Occipital lobe (tissue), 3 donors: ENCODE measurements at places on chromosomes 2 and 18. TPM values are rescaled to one million over a fixed set of nuclear protein-coding genes. Genes with fewer than 3 reads are reported as not detected.
A peak's percentile ranks its signal among the peaks of the same experiment; 100 is the strongest.

DNA sequence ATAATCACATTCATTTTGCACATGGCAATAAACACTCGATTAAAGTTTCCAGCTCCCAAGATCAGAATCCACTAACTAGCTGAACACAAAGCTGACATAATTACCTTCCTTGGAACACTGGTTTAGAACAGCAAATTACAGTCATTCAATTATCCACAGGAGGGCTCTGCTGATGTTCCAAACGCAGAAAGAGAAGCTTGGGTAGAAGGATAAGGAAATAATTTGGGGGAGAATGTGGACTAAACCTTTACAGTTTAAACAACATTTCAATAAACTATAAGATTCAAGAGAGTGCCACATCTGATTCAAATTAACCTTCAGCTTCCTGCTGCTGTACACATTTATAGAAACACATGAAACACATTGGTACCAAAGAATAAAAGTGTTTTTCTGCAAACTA is 67.8 kb upstream of the ARL4C start:
- no peak for DNase-seq

- DNase-seq = no peak
Observed at GRCh38 chr2:234676783-234677450, 180.0 kb upstream of the ARL4C start.

GRCh38 chr2:197873293-197873701 is 68.9 kb downstream of the PLCL1 start:
- DNase-seq = peak; percentile 53

DNA sequence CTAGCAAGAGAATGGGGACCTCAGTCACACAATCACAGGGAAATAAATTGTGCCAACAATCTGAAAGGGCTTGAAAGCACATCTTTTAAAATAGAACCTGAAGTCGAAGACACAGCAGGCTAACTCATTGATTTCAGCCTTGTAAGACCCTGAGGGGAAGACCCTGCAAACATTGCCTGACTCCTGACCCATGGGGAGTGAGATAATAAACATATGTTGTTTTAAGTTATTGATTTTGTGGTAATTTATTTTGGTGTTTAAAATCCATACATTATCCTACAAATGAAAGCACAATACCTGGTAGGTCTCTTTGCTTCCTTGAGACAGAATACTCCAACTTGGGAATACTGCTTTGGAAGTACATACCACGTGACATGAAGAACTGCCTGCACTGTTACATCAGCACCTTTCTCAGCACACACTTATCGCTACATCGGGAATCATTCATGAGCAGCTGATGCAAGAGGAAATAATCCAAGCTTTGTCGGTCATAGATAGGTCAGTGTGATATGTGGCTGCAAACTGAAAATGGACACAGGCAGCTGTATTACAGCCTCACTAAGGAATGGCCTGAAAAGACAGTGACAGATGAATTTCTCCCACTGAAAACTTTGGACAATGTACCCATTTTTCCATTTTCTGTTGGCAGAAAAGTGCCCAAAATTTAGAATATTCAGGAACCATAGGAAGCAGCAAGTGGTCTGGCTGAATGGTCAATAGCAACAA is 494.5 kb upstream of the MAP2 start:
- no peak for DNase-seq

- DNase-seq = no peak
Observed at GRCh38 chr2:128412181-128412871, 93.7 kb upstream of the HS6ST1 start.

DNA sequence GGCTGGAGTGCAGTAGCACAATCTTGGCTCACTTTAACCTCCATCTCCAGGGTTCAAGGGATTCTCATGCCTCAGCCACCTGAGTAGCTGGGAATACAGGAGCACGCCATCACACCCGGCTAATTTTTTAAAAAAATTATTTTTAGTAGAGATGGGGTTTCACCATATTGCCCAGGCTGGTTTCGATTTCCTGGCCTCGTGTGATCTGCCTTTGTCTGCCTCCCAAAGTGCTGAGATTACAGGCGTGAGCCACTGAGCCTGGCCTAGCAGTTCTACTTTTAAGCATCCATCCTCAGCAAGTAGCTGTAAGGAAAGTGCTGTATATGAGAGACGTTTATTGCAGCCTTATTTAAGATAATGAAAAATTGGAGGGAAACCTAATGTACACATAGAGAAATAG is 79.7 kb downstream of the ZDBF2 start:
- DNase-seq = no peak

GRCh38 chr2:105187531-105187930 is 54.0 kb upstream of the GPR45 start:
- DNase-seq = no peak

CFC1 gene
- total RNA-seq = not detected

GRCh38 chr2:11446733-11447248 is 19.2 kb downstream of the E2F6 start:
- DNase-seq = peak; percentile 38

GRCh38 chr2:43074052-43074451 is 152.4 kb downstream of the ZFP36L2 start:
- DNase-seq = no peak

GGCX gene
- total RNA-seq = 32.6 TPM

- DNase-seq = no peak
Observed at GRCh38 chr18:24672165-24672941, 211.9 kb downstream of the HRH4 start.

- no peak for DNase-seq
Observed at GRCh38 chr2:33133454-33133952, 186.8 kb downstream of the LTBP1 start.

DNA sequence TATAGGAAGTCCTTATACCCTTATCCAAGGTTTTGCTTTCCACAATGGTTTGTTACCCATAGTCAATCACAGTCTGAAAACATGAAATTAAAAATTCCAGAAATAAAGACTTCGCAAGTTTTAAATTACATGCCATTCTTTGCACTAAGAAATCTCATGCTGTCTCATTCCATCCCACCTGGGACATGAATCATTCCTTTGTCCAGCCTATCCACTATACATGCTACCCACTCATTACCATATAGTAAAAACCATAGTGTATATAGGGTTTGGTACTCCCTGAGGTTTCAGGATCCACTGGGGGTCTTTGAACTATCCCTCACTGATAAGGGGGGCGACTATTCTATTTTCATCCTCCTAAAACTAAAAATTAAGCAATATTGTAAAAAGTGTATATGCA is 17.0 kb downstream of the SP3 start:
- DNase-seq = no peak

SP5 gene
- total RNA-seq = 0.78 TPM

DNA sequence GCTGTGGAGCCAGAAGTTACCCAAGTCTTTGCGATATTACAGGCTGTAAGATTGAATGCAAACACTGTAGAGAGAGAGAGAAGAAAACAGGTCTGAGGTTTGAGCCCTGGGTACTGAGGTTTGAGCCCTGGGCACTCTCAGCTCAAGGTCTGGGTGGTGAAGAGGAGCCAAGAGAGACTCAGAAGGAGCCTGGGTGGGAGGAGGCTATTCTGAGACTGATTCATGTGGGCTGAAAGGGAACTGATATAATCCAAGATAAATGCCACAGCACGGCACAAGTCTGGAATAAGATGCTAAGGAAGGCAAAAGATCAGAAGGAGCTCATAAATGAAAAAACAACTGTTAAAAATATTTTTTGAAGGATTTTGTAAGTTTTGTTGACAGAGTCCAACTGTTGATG is 407.6 kb upstream of the HS6ST1 start:
- no peak for DNase-seq

DNA sequence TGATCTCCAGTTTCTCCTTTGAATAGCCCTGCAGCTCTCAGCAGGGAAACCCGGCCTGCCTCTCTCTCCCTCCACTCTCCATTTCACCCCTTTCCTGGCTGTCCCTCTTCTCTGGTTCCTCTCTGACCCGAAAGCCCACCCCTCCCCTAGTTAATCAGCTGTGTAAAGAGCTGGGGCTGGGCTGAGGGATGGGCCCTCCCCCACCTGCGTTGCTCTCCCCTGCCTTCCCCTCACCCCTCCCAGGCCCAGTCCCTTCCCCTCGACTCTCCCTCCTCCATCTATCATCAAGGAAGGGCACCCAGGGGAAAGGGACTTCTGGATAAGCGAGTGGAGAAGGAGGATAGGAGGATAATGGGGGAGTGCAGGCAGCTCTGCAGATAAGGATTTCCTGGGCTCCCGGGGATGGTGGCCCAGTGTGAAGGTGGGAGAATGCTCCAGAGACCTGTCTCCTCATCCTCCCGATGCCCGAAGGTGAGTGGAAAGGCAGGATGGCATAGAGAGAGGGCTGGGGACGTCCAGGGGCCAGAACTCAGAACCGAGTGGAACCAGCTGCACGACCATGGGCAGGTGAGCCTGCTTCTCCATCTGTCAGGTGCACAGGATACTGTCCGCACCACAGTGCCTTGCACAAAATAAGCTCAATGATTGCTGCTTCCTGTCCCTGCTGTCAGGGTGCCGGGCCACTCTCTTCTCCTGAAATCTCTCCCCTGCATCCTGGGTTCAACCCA is 12.0 kb downstream of the SLC30A3 start:
- no peak for DNase-seq

LCT gene
- total RNA-seq = not detected

DNA sequence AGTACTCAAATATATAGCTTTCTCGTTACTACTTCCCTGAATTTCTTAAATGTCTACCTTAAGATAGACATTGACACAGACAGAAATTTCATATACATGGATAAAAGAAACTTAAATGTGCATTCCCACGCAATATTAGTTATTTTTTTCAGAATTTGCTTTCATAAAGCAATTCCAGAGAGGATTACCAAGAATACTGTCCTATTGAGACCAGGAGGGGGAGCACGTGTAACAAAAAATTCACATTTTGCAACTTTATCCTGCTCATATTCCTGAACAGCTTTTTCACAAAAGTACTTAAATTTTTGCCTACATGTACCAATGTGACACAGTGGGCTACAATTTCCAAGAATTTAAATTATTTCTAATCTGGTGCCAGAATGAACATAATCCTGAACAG is 30.7 kb upstream of the ERCC3 start:
- DNase-seq = no peak

- DNase-seq = no peak
Observed at GRCh38 chr2:169507698-169508097, 1.8 kb upstream of the KLHL41 start.

GRCh38 chr2:237196866-237197618 is 111.4 kb downstream of the COPS8 start:
- no peak for DNase-seq

DNA sequence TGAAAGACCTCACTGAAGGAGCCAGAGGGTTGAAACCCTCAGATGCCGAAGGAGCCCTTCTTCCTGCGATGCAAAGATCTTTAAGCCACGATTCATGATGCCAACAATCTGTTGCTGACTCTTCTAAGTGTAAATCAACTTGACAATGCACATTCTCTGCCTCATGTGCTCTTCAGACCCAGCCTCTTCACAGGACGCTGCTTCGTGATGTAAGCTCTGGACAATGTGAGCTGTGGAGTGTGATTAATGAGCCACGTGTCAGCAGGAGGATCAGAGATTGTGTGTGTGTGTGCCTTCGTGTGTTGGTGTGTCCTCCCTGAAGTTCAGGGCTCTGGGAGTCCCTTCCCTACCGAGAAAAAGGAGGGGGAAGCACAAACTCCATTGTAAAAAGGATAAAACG is 26.5 kb upstream of the TWIST2 start:
- no peak for DNase-seq

LRRC30 gene
- total RNA-seq = not detected

FOXI3 gene
- total RNA-seq = 0.47 TPM

GRCh38 chr18:32315881-32316280 is 126.0 kb downstream of the MEP1B start:
- DNase-seq = no peak

DNA sequence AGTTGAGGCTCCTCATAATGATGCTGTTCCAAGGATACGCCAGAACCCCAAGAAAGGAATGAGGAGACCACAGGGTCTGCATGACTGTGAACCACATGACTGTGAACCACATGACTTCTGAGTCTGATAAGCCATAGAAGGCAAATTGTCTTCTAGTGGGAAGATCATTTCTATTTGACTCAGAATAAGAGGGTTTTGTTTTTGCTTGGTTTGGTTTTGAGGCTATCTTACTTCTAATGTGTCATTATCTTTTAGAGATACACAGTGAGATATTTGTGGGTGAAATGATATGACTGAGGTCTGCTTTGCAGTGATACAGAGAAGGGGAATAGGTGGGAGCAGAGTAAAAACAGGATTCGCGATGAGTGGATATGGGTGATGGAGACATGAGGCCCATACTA is 28.9 kb upstream of the BCL2L11 start:
- DNase-seq = no peak

STPG4 gene
- 0.78 TPM for total RNA-seq

LIPG gene
- total RNA-seq = 18.2 TPM

DNA sequence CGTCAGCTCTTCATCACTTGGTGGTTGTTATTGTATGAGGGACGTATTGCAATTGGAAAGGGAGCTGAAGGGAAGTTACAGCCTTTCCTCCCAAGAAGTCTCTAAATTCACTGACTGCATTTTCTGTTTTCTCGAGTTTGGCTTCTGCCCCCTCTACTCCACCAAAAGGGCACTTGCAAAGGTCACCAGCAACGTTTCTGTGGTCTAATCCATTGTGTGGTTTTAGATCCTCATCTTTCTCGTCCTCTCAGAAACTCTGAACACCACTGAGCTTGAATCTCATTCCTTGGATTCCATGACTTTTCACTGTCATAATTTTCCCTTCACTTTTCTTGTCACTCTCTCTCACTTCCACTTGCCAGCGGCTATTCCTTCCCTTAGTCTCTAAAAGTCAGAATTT is 308.0 kb downstream of the AFF3 start:
- DNase-seq = no peak

MYO5B gene
- total RNA-seq = 30.7 TPM
